ENCODE measurements at places on chromosomes 3 and 15. TPM values are rescaled to one million over a fixed set of nuclear protein-coding genes. Genes with fewer than 3 reads are reported as not detected.

DNA sequence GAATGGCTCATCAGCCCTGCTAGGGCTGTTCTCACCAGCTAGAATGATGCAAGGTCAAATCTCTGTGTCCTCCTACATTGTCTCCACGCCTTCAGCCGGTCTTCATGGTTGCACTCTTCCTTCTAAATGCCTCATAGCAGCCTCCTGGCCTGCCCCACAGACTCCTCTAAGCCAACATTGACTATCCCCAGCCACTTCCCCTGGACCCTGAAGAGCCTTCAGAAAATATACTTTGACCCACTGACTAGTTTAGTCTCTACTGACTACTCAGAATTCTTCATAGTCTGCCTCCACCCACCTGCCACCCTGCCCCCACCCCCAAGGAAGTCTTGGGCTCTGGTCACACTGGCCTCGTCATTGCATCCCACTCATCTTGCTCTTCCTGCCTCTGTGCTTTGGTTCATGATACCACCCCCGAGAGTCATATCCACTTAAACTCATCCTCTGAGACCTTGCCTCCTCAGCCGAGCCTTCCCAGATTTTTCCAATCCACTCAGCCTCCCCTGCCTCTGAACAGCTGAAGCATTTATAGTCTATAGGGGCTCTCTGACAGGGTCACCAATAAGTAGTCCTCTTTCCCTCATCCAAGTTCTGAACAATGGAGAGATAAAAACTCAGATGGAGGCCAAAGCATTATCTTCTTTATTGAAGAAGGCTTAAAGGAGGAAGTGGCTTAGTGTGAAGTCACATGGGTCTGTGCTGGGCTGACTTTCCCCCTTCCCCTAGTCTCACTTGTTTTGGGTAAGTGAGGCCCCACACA is 9.5 kb upstream of the DOCK3 start:
- DNase-seq = no peak

GRCh38 chr3:97958396-97958795 is 13.8 kb downstream of the RIOX2 start:
- no peak for DNase-seq

DNA sequence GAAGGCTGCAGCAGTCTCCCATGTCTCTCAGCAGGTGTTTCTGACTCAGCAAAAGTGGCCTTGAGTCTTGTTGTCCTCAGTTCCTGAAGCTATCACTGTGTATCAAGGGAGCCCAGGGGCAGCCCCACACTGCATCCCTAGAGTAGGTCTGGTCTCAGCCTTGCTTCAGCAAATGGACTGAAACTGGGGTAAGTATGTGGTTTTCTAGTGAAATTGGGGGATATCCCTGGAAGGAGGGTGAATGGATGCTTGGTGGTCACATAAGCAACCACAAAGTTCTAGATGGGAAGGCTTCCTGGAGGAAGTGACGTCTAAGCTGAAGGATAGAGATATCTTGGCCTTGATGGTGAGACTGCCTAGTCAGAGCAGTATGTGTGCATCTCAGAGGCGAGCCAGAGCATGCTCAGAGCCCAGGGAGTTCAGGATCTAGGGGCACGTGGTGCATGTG is 38.4 kb downstream of the TMEM158 start:
- DNase-seq = no peak

The NR1I2 gene
- total RNA-seq = not detected

DNA sequence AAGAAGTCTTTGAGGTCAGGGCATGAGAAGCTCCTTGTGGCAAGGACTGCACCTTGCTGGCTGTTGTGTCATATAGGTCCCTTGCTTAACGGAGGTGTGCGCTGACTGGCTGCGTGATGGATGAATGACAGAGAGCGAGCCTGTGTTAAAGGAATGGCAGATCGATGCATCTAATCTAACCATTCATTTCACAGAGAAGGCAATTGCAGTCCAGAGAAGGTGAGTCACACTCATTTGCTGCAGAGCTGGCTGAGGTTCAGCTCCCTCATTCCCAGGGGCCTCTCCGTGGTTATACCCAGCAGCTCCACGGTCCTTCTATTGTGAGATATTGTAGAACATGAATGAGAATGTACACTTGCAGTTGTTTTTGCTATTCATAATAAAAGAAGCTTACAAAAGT is 289.3 kb downstream of the EPHB1 start:
- no peak for DNase-seq

- DNase-seq = no peak
Measured at GRCh38 chr3:23399221-23399620, 196.1 kb downstream of the UBE2E2 start.

The TGM4 gene
- total RNA-seq = not detected

GRCh38 chr15:70505411-70505919 is 257.9 kb downstream of the UACA start:
- no peak for DNase-seq
